Colonic mucosa (tissue), 4 donors: ENCODE measurements at places on chromosomes 5 and 9.

DNA sequence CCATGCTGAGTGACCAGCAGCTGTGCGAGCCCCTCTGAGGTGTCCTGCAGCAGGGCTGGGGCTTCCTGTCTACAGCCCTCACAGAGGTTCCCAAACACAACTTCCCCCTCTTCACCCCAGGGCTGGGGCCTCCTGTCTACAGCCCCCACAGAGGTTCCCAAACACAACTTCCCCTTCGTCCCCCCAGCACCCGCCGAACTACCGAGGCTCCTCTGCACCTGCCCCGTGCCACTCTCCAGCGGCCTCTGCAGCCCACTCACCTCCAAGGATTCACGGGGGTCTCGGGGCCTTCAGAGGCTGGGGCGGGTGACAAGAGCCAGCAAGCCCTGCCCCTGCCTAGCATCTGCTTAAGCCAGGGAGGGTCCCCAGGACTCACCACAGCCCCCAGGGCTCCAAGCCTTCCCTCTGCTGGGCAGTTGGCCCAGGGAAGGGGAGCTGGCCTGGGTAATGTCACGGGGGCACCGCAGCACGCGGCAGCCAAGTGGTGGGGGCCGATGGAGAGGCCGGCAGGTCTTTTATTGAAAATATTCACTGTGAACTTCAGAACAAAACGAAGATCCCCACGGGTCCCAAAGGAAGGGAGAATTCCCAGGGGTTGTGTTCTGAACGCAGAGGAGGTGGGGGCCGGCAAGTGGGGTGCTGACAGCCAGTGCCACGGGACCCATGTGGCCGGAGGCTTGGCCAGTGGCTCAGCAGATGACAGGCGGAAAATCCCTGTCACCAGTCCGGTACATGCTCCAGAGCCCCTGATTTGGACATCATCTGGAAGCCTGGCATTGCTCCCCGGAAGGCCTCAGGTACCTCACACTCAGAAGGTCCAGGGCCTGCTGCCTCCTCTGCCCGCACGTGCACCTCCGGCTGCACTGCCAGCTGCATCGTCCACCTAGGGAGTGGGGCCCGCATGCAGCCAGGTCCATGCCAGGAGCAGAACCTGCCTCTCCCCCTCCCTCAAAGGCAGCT, 125.3 kb downstream of the ADAMTS2 start:
- no peak for DNase-seq

DNA sequence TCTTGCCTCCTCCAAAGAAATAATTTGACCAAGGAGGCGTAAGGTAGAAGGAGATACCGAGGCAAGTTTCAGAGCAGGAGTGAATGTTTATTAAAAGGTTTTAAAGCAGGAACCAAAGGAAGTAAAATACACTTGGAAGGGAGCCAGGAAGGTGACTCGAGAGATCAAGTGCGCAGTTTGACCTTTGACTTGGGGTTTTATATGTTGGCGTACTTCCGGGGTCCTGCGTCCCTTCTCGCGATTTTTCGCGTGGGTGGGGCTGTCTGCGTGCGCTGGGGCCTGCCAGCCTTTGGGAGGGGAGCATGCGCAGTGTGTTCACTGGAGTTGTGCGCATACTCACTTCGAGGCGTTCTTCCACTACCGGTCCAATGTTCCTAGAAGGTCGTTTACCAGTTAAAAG, 166.0 kb upstream of the IRX2 start:
- DNase-seq = no peak

DNA sequence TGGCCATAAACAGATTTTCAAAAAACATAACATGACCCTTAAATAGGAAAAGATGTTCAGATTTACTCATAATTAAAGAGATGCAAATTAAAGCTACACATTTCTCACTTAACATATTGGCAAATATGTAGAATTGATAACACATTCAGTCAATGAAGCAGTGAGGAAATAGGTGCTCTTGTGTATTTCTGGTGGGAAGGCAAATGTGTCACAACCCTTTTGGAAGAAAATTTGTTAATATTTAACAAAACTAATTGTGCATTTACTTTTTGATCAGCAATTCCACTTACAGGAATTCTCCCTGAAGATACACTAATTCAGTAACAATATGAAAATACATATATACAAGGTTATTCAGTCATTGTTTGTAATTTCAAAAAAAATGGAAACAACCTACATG, 68.1 kb downstream of the FBXW11 start:
- no peak for DNase-seq

DNA sequence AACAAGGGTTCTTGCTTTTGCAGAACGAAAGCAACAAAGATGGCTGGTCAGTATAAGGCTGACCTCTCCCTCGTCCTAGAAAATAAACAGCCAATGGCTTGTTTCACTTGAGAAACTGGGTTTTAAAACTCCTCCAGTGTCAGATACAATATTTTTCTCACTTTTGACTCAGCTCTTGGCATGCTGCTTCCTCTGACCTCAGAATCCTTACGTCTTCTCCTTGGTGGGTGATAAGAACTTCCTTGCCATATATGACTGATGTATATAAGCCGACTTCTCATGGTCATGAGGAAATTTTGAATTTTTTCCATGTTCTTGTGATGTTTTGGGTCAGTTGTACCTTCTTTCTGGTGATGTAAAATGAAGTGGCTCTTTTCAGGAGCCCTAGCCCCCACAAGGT, 3.8 kb downstream of the ZNF618 start:
- DNase-seq = no peak

DNA sequence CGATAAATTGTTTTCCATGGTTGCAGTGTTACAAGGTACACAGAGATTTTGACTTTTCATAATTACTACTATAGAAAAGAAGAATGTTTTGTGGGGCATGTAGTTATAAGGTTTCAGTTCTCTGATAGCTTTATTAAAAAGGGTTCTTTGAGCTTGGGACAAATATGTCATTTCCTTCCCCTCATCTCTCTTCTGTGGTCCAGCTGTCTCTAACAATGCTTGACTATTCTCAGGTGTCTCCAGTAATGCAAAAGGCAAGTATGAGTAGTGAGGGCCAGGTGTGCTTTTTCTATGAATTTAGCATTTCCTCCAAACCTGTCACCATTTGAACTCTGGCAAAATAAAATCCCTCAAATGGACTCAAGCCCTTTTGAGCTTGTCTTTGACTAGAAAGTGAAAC, 84.3 kb downstream of the SLF1 start:
- DNase-seq = no peak

GRCh38 chr9:123609844-123610243, 253.8 kb downstream of the CRB2 start:
- DNase-seq = no peak

DNA sequence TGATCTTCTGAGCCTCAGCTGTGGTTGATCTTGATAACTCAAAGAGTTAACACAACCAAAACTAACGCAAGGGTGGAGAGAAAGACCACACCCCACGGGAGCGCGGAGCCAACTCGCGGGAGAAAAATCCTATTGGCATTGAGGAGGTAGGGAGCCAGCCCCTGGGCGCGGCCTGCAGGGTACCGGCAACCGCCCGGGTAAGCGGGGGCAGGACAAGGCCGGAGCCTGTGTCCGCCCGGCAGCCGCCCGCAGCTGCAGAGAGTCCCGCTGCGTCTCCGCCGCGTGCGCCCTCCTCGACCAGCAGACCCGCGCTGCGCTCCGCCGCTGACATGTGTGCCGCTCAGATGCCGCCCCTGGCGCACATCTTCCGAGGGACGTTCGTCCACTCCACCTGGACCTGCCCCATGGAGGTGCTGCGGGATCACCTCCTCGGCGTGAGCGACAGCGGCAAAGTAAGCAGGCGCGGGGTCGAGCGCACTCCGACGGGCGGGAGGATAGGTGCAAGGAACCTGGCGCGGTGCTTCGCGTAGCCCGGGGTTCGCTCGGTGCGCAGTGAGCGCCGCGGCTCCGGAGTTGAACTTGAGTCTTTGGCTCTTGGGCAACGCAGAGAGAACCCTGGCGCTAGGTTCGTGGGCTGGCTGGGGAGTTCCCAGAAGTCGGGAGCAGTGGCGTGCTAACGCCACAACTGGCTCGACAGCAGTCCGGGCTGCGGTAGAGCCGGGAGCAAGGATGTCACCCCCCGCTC, at the start of gene GDA:
GDA (plus strand) TSS at position 210 of the 745 bp plus-strand sequence; CDS start at position 330, 120 bp downstream.
- DNase-seq = peak; percentile 81

DNA sequence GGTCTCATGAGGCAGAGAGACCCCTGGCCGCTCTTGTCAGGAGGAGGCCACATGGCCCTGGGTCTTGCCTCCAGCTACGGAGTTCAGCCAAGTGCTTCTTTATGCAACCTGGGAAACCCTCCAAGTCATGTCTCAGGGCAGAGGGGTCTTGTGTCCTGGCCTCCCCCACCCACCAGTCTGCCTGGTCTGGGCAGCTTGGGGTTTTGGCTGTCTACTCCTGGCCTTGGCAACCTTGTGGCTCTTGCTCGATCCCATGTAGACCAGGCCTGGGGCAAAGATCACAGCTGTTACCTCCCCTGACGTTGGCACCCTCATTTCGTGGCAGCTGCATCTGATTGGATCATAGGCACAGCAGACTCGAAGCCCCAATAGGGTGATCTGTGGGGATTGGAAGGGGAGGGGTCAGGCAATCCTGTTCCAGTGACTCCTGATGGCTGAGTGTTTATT, 28.4 kb downstream of the JADE2 start:
- no peak for DNase-seq

DNA sequence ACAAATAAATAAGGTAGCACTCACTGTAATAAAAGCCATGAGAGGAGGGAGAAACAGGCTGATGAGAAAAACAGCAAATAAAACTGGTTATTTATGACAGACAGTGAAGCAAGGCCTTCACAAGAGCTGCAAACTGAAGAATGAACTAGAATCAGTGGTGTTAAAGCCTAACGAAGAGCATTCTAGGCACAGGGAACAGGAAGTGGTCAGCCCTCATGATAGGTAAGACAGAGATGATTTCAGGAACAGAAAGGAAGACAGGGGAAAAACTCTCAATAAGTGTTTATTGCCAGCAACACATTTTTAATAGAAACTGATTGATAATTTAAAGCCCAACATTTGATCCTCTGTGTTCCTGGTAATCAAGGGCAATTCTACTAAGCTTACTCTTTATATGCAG, 124.5 kb downstream of the EDIL3 start:
- no peak for DNase-seq

GRCh38 chr9:126216826-126217225, 109.8 kb upstream of the MVB12B start:
- DNase-seq = no peak

DNA sequence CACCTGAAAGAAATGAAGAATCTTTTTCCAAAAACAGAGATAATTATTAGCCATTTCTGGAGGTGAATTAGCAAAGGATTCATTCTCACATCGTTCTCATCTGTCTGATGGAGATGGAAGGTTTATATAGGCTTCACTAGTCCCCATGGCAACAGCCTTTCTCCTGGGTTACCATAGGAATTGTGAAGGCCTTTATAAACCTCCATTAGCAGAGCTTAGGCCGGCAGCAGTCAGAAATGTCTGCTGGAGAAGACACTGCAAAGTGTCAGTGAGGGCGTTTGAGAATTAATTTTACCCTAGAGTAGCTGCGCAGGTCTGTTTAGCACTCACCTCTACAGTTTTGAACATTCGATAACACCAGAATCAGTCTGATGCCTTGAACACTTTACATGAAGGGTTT, 290.4 kb upstream of the NR4A3 start:
- no peak for DNase-seq

DNA sequence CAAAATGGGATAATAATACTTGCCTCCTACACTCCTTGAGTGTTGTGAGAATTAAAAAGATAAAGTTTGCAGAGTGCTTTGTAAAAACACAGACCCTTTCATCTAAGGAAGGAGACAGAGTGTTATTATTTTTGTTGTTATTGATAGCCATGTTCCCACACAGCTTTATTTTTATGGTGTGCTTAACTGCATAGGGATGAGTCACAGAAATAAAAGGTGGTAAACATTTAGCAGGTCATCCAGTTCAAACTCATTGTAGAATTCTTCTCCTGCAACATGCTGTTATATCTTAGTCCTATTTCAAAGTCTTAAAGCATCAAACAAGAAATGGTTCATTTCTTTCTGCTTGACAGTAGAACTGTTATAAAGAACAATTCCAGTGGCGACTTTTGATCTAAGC, 367.5 kb upstream of the ACTBL2 start:
- DNase-seq = no peak

DNA sequence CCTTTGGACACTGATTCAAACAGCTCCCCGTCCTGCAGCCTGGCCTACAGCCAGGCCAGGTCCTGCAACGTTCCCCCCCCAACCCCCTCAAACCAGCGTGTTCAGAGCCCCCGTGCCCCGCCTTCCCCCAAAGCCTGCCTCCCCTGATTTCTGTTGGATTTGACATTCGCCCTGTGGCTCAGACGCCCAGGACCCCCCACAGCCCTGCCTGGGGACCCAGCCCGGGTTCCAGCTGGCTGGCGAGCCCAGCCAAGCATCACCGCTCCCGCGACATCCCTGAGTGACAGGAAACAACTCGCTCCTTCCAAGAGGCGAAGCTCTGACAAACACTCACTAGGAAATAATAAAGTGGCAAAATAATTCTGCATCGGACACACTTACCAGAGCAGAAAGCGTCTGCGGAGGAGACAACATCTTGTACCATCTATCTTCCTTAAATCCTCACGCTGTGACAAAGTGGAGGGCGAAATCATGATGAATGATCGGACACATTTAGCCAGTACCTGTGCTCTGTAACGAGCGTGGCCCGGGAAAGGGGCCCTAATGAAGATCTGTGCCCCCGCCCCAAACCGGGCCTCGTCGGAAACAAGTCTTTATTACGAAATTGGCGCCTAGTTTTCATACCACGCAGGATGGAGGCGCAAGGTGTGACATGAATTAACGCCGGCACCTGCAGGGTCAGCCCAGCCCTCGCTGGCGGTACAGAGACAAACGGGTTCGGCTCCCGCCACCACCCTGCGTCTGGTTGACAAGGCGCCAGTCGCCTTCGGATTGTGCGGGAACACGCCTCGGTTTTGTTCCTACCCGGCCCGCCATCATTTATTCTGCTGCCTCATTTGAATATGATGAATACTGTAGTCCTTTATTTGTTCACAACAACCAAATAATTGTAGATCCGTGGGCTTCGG, 91.0 kb upstream of the MVB12B start:
- DNase-seq = no peak

DNA sequence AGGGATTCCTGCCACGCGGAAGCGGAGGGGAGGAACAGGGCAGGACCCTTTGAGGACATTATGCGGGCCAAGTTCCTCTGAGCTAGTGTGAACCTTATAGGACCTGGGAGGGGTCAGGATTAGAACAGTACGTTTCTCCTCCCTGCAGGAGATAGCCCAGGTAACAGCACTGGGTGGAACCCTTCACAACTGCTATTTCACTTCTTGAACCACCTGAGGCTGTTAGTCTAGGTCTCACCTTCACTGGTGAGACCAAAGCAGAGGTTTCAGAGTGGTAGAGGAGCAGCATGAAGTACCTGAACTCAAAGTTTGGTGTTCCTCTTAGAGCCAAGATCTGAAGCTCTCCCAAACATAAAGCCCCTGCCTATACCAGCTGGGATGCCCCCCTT, 832 bp downstream of the EIF4EBP3 start:
- DNase-seq = peak; percentile 81

GRCh38 chr5:360257-361027, 38.9 kb downstream of the AHRR start:
- DNase-seq = no peak

DNA sequence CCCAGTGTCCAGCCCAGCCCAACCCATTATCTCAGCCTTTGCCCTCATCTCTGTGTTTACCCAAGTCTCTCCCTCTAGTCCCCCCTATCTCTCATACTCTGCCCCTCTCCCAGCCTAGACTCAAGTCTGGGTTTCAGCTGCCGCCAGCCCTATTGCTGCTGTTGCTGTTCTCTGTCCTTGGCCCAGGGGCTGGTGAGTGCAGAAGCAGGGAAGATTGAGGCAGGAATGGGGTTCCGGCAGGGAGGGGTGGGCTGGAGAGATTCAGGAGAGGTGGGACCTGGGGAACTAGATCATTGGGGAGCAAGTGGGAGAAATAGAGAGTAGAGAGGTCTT, 702 bp downstream of the TMEM8B start:
- no peak for DNase-seq
